NCI-H187 treated with DMSO at 0.1 percent for 48 hours (cell line): ENCODE measurements at places on chromosomes 7 and 10.

- DNase-seq, result no peak
These were observed 133.5 kb downstream of the VIPR2 start for GRCh38 chr7:159010937-159011721.

DNA sequence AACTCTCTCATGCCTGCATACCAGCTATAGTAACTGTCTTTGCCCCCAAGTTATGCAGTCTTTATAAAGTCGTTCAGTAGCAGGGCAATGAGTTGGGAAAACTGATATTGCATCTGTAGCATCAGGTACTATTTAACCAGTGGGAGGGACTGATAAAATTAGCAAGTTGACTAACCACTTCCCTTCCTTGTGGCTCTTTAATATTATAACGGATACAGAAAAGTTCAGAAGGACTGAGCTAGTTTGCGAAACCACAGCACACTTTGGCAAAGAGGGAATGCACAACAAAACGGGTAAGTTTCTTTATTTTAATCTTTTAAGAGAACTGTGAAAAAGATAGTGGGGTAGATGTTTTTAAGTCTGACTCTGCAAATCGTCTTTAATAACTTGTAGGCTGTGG lies 205.3 kb upstream of the HDAC9 start:
- DNase-seq, result no peak

DNA sequence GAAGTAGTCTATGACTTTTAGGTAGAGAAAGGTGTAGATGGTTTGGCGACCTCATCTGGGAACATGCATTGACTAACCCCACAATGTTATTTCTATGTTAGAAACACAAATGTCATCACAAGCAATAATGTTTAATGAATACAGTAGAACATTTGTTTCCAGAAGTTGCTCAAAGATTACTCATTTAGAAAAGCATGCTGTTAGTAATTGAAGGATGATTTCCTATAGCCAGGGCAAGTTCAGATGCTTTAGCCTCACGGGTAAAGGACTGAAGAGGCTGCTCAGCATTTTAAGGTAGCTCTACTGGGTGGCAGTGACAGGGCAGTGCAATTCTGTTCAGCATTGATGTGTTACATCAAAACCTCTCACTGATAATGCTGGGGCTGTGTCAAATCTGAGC lies 199.3 kb upstream of the FZD1 start:
- DNase-seq, result no peak

DNA sequence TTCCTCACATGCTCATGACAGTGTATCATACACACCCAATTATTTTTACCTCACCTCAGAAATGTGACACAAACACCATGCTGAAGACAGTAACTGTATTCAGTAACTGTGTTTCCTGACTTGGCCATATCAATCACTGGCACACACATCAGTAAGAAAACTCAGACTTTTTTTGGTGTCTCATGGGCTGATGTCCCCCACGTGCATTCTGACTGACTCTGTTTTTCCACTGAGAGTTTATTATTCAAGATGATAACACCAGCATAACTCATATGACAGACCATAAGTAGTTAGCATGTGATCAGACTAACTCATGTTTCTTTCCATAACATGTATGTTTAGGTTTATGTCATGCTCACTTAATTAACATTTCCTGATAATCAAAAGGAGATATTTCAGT lies 124.8 kb downstream of the CD36 start:
- no peak for DNase-seq

DNA sequence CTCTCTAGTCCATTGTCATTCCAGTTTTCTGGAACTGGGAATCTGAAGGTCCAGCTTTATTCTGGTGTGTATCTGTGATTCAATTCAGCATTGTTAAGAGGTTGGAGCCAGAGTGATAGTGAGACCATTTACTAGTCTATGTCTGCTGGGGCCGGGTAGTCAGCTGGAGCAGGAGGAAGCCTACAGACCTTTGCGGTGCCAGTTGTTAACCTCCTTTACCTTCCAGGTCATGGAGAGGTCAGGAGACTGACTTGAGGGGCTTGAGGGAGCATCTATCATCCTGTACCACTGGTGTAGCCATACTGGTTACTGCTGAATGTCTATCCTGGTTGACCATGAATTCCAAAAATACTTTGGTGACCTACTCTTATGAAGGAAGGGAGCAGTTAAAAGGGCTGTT lies 9.2 kb upstream of the CSTF2T start:
- DNase-seq, result no peak

- no peak for DNase-seq
These were observed 34.9 kb upstream of the ETV1 start for GRCh38 chr7:14024406-14024805.

GRCh38 chr10:44335330-44336021 lies 49.4 kb downstream of the CXCL12 start:
- no peak for DNase-seq

GRCh38 chr7:123569352-123570010 lies 11.9 kb upstream of the NDUFA5 start:
- DNase-seq, result no peak

- DNase-seq, result peak; percentile 15
These were observed 186.8 kb upstream of the NEBL start for GRCh38 chr10:21083861-21084260.

- DNase-seq, result no peak
These were observed 70.5 kb downstream of the SEMA3A start for GRCh38 chr7:84123965-84124547.
